ENCODE measurements at places on chromosomes 16 and 17.

DNA sequence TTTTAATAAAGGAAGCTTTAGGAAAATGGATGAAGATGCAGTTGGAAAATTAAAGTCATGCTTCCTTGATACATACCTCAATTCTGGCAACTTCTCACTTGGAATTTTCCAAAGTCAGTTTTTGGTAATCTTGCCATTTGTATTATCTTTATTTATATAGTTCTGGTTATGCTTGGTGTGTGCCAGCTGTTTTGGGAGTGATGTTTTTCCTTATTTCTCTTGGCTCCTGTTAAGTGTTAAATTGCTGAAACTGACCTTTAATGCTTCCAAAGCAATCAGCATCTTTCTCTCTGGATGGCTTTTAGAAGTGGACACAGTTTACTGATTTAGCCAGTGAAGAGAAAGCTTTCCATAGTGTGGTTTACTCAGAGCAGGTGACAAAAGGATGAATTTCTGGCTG is 70.1 kb upstream of the HAS3 start:
- no peak for DNase-seq

GRCh38 chr17:80730739-80731138 is 186.1 kb downstream of the RPTOR start:
- no peak for DNase-seq

- DNase-seq, result no peak
Observed at GRCh38 chr16:20847550-20847949, 41.2 kb downstream of the REXO5 start.

DNA sequence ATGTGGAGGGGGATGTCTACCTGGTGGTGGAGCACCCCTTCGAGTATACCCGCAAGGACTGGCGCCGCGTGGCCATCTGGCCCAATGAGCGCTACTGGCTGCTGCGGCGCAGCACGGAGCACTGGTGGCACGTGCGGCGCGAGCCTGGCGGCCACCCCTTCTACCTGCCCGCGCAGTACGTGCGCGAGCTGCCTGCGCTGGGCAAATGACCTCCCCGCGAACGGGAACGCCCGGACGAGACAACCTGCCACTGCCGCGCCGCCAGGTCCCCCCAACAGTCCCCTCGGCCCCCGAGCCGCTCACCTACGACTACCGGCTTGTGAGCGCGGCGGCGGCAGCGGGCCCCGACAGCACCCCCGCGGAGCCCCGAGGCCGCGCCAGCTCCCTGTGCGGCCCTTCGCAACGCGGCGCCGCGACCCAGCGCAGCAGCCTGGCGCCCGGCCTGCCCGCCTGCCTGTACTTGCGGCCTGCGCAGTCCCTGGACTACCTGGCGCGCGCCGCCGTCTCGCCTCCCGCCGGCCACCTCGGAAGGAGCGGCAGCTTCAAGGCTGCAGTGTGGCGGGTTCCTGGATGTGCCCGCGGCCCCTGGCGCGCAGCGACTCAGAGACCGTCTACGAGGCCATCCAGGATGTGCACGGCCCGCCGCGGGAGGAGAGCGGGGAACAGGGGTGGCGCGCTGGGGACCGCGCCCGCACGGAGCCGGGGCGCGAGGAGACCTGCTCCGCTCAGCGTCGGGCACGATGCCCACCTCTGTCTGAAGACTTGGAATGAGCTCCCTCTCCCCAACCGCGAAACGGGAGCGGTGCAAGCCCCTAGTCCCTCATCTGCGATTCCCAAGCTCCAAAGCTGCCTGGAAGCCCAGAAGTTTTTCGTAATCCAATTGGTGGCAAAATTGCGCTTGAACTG is 48.7 kb upstream of the AMZ2 start:
- DNase-seq, result peak; percentile 66

DNA sequence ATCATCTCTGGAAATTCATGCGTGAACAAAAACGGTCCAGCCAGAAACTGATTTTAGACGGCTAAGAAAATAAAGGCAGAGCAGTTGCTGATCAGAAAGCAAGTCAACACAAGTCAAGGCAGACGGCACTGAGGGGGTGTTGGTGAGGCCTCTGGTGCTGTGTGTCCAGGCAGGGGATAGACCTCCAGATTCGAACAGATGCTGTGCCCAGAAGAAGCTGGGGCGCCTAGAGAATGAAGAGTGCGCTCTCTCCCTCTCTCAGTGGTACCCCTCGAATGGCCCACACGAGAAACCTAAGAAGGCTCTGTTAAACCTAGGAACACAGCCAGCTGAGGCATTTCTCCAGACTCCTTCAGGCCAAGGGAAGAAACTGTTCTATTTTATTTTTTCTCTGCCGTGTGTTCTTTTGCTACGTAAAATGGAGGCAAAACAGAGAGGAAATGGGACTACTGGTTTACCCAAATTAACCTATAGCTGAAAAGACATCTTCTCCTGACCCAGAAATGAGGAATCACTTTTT is 178.3 kb downstream of the PMP22 start:
- no peak for DNase-seq

GRCh38 chr16:25155553-25156460 is 44.3 kb downstream of the LCMT1 start:
- no peak for DNase-seq

DNA sequence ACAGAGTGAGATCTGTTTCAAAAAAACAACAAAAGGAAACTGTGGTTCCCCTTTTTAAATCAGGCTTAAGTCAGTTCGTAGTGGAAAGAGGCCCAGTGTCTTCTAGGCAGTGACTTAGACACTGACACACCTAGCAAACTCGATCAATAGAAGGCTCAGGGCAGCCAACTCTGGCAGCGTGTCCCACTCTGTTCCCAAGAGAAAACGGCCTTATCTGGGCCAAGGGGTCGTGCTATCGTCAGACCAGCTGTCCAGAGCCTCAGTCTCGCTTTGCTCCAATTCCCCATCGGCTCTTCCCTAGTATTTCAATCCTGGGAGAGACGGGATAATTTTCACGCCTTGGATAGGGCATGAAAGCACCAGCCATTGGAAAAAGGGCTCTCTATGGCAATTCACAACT is 72.9 kb downstream of the SLC5A11 start:
- DNase-seq, result no peak

DNA sequence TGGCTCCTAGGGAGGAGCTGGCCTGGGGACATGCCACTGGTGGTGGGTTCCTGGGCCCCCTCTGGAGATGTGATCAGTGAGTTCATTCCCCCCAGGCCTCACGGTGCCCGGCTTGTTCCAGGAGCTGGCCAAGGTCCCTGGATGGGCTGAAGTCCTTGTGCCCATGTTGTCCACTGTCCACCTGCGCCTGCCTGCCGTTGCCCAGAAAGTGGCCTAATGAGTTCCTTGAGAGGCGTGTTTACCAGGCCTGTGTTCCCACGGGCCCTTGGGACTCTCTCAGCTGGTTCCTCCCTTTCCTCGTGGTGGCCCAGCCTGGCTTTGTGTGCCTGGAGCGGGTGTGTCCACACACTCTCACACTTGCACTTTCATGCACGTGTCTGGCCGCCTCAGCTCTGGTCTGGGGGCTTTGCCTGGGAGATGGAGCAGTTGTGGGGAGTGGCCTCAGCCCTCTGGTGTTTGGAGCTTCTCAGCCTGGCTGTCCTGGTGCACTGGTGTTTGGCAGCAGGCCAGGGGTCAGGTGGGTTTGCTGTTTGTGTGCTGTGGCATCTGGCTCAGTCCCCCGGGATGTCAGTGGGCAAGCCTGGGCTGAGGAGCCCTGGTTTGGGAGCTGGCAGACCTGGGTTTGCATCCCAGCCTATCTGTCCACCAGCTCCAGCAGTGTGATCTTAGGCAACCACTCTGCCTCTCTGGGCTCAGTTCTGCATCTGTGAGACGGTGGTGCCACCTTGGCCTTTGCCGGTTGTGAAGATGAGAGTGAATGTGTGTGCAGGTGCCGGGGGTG is 18.0 kb downstream of the ADCY7 start:
- peak; percentile 67 for DNase-seq

- peak; percentile 24 for DNase-seq
Observed at GRCh38 chr16:67528222-67528869, at the start of gene RIPOR1. Gene RIPOR1, plus strand, starts transcription at chr16:67528829. Its CDS starts 9,618 bp downstream, at chr16:67538447.

DNA sequence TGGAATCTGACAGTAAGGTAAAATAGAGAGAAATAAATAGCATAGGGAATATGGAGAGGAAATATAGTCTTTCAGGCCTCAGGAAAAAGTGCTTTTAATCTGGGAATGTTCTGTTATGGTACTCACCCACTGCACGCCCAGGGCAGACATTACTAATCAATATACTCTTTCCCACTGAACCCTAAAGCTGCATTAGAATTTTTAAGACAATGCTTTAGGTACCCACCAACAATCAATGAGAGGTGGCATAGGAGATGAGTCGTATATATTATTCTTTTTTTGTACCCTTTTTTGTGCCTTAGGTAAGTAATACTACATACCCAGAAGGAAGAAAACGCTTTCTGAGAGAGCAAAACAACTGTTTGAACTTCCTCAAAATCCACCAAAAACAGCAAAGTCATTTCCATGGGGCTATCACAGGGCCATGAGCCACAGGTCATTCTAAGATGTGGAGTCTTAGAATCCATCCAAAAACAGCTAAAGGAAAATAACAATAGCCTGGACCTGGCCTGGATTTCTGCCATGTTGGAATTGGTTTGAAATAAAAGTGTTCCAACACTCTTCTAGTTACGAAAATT is 542.1 kb downstream of the XYLT1 start:
- no peak for DNase-seq

- no peak for DNase-seq
Observed at GRCh38 chr17:6079155-6079888, 9.1 kb downstream of the WSCD1 start.

GRCh38 chr16:1541293-1542165 is 8.1 kb downstream of the TMEM204 start:
- DNase-seq, result no peak

GRCh38 chr16:9713156-9713555 is 469.1 kb downstream of the GRIN2A start:
- DNase-seq, result peak; percentile 37

GRCh38 chr17:29659155-29659554 is 36.4 kb upstream of the CORO6 start:
- DNase-seq, result no peak

- DNase-seq, result peak; percentile 3
Observed at GRCh38 chr17:15955793-15956541, 11.0 kb downstream of the ADORA2B start.

- no peak for DNase-seq
Observed at GRCh38 chr17:77148077-77148939, 7.5 kb downstream of the SEC14L1 start.

DNA sequence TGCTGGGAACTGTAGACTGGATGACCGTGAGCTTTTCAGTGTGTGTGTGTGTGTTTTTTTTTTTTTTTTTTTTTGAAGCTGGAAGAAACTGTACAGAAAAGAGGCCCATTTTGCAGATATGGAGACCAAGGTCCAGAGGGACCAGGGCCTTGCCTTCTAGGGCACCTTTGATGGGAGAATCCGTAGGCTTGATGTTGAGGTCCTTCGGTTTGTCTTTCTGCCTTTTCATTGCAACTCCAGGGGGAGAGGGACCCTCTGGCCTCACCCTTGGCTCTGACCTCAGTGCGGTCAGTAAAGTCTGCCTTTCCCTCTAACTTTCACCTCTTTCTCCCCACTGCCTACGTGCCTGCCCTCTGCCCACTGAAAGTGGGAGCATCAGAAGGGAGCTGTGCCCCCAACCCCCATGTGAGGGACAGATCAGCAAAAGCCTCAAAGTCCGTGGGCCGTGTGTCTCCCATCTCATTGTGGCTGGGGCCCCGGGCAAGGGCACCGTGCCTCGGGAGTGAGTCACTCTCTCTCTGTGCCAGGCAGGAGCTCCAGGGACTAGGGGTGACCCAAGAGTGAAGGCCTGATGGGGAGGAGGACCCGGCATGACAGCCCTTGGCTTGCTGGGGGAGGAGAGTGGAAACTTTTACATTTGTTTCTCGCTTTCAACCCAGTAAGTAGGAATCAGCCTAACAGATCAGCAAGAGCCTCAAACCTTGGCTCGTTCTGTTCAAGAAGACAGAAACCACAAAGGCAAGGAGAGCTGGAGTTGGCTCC is 123.6 kb downstream of the CMIP start:
- no peak for DNase-seq

- no peak for DNase-seq
Observed at GRCh38 chr17:38320482-38320881, 23.3 kb downstream of the GPR179 start.

DNA sequence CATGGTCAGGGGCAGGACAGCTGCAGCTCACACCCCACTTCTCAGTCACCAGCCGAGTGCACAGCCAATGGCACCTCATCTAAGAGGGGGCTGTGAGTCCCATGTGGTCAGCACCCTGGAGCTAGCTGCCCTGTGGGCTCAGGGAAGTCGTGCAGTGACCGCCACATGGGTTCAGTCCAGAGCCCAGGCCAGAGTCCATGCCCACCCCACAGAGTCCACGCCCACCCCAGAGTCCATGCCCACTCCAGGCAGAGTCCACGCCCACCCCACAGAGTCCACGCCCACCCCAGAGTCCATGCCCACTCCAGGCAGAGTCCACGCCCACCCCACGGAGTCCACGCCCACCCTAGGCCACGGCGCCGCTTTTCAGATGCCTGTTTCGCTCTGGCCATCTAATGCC is 24.1 kb downstream of the SLC7A5 start:
- DNase-seq, result no peak
